ENCODE measurements at places on chromosomes 4 and X. TPM values are rescaled to one million over a fixed set of nuclear protein-coding genes. Genes with fewer than 3 reads are reported as not detected.

DNA sequence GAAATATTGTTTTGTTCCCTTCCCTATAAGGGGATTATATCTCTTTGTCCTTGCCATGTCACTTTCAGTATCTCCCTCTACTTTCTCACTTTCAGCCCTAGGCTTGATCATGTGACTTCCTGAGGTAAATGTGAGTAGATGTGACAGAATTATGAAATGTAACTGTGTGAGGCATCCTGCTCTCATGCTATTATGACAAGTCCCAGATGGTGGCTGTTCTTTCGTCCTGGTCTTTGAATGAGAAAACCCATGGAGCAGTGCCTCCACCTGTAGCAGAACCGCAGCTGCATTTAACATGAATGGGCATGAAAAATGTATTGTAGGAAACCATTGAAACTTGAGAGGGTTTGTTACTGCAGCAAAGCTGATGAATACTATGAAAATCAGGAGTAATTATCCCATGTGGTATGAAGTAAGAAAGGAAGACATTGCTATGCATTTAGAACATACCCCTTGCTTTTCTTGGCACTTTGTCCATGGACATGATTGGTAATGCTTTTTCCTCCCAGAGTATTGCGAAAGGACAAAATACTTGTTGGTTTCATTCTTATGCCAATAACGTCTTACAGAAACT, 202.2 kb upstream of the GPRIN3 start:
- H3K4me3 ChIP-seq: no peak overlapping the region
- no peaks in the 10 kb centered on the region for H3K4me1 ChIP-seq
- H3K36me3 ChIP-seq: no peaks in the 10 kb centered on the region
- H3K27ac ChIP-seq: no peak overlapping the region
- no peaks in the 10 kb centered on the region for H3K27me3 ChIP-seq

- H3K27me3 ChIP-seq: no peaks in the 10 kb centered on the region
- no peaks in the 10 kb centered on the region for H3K36me3 ChIP-seq
- no peak overlapping the region for H3K27ac ChIP-seq
- no peaks in the 10 kb centered on the region for H3K4me1 ChIP-seq
- H3K4me3 ChIP-seq: no peak overlapping the region
These were observed 514.5 kb upstream of the FAM241A start for GRCh38 chr4:111630705-111631104.

GRCh38 chrX:9847071-9847470, 60.8 kb downstream of the SHROOM2 start:
- no peak overlapping the region for H3K4me3 ChIP-seq
- DNase-seq: no peak
- no peaks in the 10 kb centered on the region for H3K36me3 ChIP-seq
- no peaks in the 10 kb centered on the region for H3K27me3 ChIP-seq

GRCh38 chr4:83266689-83267088, 17.9 kb downstream of the COQ2 start:
- H3K27ac ChIP-seq: no peak overlapping the region
- H3K36me3 ChIP-seq: no peaks in the 10 kb centered on the region
- H3K27me3 ChIP-seq: no peaks in the 10 kb centered on the region
- H3K4me1 ChIP-seq: peaks cover 5% of the 10 kb centered on the region

ZMAT1 gene
- total RNA-seq: 35.1 TPM

- no peaks in the 10 kb centered on the region for H3K4me1 ChIP-seq
- DNase-seq: no peak
- no peaks in the 10 kb centered on the region for H3K36me3 ChIP-seq
- H3K4me3 ChIP-seq: no peak overlapping the region
- H3K27me3 ChIP-seq: no peaks in the 10 kb centered on the region
These were observed 75.6 kb upstream of the SRD5A3 start for GRCh38 chr4:55270481-55270880.

- no peaks in the 10 kb centered on the region for H3K27me3 ChIP-seq
- H3K4me3 ChIP-seq: no peak overlapping the region
- H3K36me3 ChIP-seq: no peaks in the 10 kb centered on the region
- no peak overlapping the region for H3K27ac ChIP-seq
These were observed 60.6 kb upstream of the WWC2 start for GRCh38 chr4:183038436-183038835.

- no peaks in the 10 kb centered on the region for H3K27me3 ChIP-seq
- H3K36me3 ChIP-seq: no peaks in the 10 kb centered on the region
- no peak for DNase-seq
- no peak overlapping the region for H3K4me3 ChIP-seq
These were observed 16.2 kb upstream of the ART3 start for GRCh38 chr4:76058302-76058701.

DNA sequence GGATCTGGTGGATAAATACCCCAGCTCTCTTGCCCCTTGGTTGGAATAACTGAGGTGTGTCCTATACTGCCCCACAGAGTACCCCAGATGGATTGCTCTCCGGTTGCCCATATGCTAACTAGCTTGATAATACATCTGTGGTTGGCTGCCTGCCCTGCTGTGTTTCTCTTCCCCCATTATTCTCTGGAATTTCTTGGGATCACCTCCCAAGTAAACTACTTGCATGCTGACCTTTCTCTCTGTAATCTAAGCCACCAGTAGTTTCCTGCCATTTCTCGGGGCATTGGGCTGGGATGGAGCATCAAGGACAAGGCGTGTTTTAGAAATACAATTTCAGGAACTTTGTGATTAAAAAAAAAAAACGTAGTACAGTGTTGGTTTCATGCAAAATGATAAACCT, 25.2 kb downstream of the PPP1R2C start:
- no peak for DNase-seq
- no peaks in the 10 kb centered on the region for H3K36me3 ChIP-seq
- no peaks in the 10 kb centered on the region for H3K4me1 ChIP-seq
- no peaks in the 10 kb centered on the region for H3K27me3 ChIP-seq
- H3K27ac ChIP-seq: no peak overlapping the region
- no peak overlapping the region for H3K4me3 ChIP-seq

DNA sequence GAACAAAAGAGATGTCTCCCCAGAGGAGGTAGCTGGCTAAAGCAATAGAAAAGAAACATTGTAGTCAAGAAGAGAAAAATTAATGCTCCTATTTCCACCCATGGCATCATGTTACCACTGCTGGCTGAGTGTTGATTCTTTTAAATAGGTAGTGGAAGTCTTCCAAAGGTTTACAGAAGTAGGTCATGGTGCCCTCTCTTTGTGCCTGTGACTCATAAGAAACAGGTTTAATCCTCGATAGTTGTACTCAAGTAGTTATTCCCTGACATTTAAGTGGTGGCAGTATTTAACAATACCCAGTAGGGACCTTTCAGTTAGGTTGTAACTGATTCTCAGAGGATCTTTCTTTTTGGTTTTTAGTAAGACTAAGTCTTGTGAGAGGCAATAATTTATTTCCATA, 247.8 kb downstream of the TEX13A start:
- H3K27ac ChIP-seq: no peak overlapping the region
- DNase-seq: no peak
- H3K27me3 ChIP-seq: no peaks in the 10 kb centered on the region
- no peaks in the 10 kb centered on the region for H3K4me1 ChIP-seq
- no peaks in the 10 kb centered on the region for H3K36me3 ChIP-seq

TMPRSS11B gene
- total RNA-seq: not detected

DNA sequence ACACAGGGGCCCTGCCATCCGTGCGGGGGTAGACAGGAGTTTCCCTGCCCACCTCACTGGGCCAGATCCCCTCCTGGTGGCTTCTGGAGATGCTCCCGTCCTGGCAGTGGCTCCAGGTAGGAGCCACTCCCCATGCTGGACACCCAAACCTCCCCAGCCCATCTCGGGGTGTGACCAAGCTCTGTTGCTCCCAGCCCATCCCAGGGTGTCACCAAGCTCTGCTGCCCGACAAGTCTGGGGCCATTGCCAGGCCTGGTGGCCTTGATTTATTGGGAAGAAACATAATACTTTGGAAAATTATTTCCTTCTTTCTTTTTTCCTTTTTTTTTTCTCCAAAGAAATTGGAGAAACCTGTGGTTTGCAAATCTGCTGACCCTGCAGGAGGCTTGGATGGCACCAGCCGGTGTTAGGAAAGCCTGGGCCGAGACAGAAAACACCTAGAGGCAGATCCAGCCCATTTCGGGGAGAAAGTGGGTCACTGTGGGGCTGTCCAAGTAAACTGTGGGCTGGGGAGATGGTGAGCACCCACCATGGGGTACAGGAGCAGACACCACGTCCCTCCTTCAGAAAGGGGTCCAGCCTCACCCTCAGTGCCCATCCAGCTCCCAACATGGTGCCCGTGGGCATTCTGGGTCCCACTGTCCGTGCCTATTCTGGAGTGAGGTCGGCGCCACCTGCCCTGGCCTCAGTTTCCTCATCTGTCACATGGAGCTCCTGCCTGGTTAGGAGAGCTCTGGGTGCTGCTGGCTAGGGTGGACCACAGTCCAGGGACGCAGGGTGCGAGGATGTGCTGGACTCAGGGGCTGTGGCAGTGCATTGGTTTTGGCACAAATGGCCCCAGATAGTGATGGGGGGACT, 59.4 kb upstream of the ADRA2C start:
- no peak overlapping the region for H3K4me3 ChIP-seq
- H3K27ac ChIP-seq: no peak overlapping the region
- no peaks in the 10 kb centered on the region for H3K36me3 ChIP-seq
- DNase-seq: no peak
- H3K27me3 ChIP-seq: no peaks in the 10 kb centered on the region
- peaks cover 9% of the 10 kb centered on the region for H3K4me1 ChIP-seq

- H3K4me3 ChIP-seq: no peak overlapping the region
- no peaks in the 10 kb centered on the region for H3K27me3 ChIP-seq
- H3K36me3 ChIP-seq: no peaks in the 10 kb centered on the region
- no peaks in the 10 kb centered on the region for H3K4me1 ChIP-seq
These were observed 296.3 kb downstream of the GALNTL6 start for GRCh38 chr4:172109466-172109865.

- no peak overlapping the region for H3K4me3 ChIP-seq
- H3K27ac ChIP-seq: no peak overlapping the region
- no peaks in the 10 kb centered on the region for H3K4me1 ChIP-seq
- no peak for DNase-seq
- no peaks in the 10 kb centered on the region for H3K36me3 ChIP-seq
- H3K27me3 ChIP-seq: no peaks in the 10 kb centered on the region
These were observed 117.2 kb downstream of the KDM6A start for GRCh38 chrX:44989995-44990770.

Data from thyroid gland (tissue), 4 donors.